D341Med (cell line): ENCODE measurements at places on chromosomes 7 and 10.

GRCh38 chr7:13845601-13846000 is 143.9 kb downstream of the ETV1 start:
- DNase-seq, result no peak

DNA sequence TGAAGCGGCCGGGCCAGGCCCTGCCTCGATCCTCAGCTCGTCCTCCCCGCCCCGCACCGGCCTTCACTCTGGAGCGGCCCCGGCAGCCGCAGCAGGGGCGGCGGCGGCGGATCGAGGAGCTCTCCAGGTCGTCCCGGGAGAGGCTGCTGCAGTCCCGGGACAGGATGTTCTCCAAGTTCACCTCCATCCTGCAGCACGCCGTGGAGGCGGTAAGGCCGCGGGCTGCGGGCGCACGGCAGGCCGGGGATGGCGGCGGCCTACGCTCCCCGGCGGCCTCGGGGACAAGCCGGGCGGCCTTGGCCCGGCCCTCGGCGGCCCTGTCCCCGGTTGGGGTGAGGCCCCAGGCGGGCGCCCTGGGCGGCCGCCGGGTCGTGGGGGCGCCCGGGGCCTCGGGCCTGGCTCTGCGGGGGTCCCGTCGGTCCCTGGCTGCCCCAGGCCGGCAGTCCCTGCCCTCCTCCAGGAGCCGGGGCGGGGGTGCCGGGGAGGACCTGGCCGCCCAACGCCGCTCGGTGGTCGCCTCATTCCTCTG is 399 bp downstream of the FHIP2A start:
- DNase-seq, result peak; percentile 63

DNA sequence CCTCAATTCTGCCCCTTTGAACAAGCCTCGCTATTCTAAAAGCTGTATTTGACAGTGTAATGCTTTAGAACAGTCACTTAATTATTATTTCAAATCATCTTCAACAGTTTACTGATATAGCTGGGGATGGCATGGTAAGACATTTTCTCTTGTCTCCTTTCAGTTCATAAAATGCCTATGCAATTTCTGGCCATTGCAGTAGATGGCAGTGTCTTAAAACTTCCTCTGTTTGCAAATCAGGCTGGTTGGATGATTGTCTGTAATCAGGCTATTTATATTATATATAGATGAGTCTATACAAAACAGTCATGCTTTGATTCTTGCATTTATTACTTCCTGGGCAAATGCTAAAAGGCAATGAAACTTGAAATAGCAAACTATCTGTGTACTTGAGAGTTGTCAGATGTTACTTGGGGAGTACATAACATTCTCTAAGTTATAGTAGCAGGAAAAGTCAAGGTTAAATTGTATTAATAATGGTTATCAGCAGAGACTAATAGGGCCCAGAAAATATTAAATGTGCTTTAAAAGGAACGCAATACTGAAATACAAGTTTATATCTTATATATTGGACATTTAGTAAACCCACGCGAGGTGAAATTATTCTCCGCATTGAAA is 55.5 kb upstream of the LHFPL3 start:
- DNase-seq, result peak; percentile 52

GRCh38 chr7:4281231-4281993 is 400.7 kb upstream of the FOXK1 start:
- no peak for DNase-seq

- no peak for DNase-seq
Measured at GRCh38 chr10:96608805-96609204, 22.0 kb upstream of the TM9SF3 start.

DNA sequence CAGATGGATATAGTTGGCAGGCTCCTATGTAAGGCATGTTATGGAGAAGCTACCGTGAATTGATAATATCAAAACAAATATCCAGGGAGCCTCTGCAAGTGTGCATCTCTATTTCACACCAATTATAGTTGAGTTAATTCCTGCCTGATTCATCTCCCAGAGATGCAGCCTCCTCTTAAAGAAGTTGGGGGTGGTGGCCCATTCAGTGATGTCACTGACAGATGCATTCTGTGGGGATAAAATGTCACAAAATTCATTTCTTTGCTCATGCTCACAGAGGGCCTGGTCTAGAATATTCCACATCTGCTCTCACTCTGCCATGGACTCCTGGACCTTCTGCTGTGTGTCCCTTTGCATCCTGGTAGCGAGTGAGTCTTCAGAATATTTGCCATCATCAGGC is 189.1 kb upstream of the PRSS1 start:
- DNase-seq, result no peak
